ENCODE measurements at places on chromosomes 3 and 15.

DNA sequence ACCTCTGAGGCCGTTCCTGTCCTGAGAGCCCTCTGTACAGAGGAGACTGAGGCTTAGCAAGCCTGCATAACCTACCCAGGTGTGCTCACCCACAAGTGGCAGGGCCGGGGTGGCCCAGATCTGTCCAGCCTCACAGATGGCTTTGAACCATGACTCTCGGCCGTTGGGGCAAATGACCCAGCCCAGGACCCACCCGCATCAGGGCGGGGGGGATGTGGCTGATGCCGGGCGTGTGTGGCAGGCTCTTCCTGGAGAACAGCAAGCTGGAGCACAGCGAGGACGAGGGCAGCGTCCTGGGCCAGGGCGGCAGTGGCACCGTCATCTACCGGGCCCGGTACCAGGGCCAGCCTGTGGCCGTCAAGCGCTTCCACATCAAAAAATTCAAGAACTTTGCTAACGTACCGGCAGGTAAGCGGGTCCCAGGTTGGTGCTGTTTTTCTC, 133.5 kb downstream of the LRRK1 start:
- no peak for DNase-seq

DNA sequence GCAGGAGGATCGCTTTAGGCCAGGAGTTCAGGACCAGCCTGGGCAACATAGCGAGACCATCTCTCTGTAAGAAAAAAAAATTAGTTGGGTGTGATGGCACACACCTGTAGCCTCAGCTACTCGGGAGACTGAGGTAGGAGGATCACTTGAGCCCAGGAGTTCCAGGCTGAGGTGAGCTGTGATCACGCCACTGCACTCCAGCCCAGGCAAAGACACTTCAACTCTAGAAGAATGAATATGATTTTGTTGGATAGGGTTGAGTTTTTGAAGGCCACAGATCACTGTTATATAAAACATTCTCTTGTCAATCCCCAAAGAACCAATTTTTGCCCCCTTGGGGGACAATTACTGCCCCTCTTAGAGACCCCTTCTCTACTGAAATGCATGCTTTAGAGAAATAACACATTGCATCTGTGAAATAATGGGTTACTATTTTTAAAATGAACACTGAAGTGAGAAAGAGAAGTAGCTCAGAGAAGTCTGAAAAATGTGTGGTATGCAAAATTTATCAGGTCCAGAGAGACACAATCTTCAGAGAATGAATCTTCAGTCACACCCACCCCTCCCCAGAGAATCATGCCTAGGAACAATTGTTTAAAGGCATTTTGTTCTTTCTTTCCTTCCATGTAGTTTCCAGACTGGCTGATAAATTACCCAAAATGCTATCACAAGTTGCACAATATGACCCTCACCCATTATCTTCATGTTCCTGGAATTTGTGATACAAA, 42.7 kb downstream of the METTL6 start:
- DNase-seq, result no peak

- DNase-seq, result no peak
Measured at GRCh38 chr3:71916747-71917369, 131.9 kb upstream of the PROK2 start.

DNA sequence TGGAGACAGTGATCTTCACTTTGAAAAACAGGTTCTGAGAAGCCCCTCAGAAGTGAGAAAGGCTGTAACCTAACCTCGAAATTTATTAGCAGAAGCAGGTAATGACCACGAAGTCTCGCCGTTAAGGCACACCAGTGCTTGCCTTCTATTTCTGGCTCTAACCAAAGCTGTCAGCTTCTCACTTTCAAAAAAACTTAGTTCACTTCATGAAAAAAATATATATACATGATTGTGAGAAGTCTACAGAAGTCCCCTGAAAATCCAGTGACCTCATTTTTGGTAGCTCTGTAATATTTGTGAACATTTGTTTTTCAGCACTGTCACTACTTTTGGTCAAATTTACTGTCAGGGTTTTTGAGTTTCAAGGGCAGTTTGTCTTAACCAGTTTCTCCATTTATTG, 19.1 kb upstream of the AKAP13 start:
- DNase-seq, result no peak

GRCh38 chr3:82745544-82745943, 984.1 kb upstream of the GBE1 start:
- DNase-seq, result no peak

GRCh38 chr3:122183521-122183892, at the start of gene CASR:
CASR (plus strand) TSS chr3:122183668; CDS start chr3:122254190, 70,522 bp downstream.
- DNase-seq, result no peak

DNA sequence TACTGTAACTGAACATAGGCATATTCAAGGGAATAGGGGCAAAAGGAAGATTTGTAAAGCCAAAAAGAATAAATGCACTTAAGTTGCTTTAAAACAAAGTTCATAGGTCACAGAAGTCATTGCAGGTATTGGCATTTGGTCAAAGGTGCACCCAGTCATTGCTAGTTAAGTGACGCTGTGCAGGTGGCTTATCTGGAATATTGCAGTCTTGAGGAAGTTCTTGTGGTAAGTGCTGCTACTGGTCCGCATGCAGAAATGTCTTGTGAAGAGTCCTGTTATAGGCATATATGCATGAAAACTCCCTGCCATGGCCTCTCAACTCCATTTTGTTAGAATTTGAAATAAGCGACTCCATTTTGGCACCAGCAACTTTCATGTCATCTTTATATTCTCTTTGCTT, 293.1 kb downstream of the GBE1 start:
- DNase-seq, result no peak

- DNase-seq, result no peak
Measured at GRCh38 chr3:124935264-124935663, 713 bp upstream of the MUC13 start.

- DNase-seq, result no peak
Measured at GRCh38 chr3:194277104-194277785, 73.9 kb downstream of the CPN2 start.

GRCh38 chr3:170024581-170024980, 13.2 kb upstream of the GPR160 start:
- no peak for DNase-seq

GRCh38 chr15:20346082-20346805, 195.4 kb downstream of the GOLGA6L6 start:
- DNase-seq, result no peak

DNA sequence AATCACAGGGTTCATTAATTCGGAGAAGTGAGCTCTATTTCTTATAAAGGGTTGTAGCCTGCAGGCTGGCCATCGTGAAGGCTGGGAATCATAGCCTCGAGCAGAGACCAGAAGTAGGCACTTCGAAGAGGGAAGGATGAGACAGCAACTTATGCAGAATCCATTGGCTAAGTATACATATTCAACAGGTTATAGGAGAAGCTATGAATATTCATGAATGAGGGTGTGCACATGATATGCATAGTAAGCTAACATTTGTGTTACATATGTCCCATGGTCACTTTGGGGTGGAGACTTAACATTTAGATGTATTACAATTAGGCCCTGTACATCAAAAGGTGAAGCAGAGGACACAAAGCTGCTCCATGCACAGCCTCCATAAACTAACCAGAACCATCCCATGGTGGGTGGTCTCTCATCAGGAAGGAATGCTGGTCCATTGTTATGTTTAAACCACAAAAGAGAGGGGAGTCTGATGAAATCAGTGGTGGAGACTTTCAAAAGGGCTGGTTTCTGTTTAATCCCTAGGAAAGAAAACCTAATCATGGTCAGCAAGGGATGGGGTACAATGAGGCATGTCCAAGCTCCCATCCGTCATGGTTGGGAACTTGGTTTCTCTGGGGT, 80.8 kb upstream of the FHIT start:
- DNase-seq, result no peak

DNA sequence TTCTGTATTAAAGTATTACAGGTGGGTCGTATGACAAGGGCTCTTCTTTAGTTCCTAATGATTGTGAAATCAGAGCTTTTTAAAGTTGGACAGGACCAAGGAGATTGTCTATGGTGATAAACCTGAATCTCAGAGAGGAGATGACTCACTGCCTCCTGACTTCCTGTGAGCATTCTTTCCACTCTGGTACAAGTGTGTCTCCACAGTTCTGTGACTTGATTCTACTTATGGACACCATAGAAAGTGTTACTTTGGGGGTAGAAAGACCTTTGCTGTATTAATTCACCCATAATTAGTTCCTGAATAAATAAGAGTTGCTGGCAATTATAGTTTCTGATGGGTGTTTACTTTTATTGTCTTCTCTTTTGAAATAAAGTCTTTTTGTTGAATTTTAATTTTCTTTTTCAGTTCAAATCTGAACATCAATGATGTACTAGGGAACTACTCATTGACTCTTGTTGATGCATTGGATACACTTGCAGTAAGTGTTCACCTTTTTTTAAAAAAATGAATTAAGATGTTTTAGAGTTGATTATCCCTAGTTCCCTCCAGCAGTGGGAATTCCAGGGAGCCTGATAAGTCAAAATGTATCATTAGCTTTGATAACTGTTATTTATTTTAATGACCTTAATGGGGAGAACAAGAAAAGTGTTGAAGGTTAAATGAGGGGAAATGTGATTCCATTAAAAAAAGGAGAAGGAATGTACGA, 7.4 kb downstream of the EDEM1 start:
- no peak for DNase-seq

GRCh38 chr3:16364323-16364722, 99.3 kb downstream of the OXNAD1 start:
- DNase-seq, result no peak

- DNase-seq, result no peak
Measured at GRCh38 chr3:16658004-16658924, 53.0 kb upstream of the DAZL start.

DNA sequence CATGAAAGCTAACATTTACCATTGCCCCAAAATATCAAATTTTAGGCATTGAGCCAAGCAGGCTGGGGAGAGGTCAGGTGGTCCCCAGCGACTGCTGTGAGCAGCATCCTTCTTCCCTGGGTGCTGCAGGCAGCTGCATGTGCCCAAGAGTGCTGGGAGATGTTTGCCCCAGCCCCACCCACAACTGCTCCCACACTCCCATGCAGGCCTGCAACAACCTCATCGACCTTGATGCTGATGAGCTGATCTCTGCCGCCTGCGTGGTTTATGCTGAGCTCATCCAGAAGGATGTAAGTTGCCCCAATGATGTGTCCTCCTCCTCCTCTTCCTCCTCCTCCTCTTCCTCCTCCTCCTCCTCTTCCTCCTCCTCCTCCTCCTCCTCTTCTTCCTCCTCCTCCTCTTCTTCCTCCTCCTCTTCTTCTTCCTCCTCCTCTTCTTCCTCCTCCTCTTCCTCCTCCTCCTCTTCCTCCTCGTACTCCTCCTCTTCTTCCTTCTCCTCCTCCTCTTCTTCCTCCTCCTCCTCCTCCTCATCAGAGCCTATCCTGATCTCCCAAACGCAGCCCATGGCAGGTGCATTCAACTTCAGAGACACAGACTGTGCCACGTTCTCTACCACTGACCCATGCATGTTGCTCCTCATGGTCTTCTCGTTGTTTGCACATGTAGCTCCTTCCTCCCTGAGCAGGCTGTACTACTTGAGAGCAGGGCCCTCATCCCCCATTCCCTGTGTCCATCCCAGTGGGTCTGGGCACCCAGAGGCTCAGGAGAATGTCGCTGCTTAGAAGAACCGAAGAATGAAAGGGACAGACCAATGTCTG, 15.1 kb downstream of the TBC1D21 start:
- DNase-seq, result no peak
